Neuronal stem cell (in vitro differentiated cells): ENCODE measurements at places on chromosomes 7 and 10.

- no peak overlapping the region for H3K4me3 ChIP-seq
- no peaks in the 10 kb centered on the region for H3K27me3 ChIP-seq
- H3K4me1 ChIP-seq = no peaks in the 10 kb centered on the region
- no peak for DNase-seq
Observed at GRCh38 chr10:96998329-96998888, 166.3 kb downstream of the LCOR start.

DNA sequence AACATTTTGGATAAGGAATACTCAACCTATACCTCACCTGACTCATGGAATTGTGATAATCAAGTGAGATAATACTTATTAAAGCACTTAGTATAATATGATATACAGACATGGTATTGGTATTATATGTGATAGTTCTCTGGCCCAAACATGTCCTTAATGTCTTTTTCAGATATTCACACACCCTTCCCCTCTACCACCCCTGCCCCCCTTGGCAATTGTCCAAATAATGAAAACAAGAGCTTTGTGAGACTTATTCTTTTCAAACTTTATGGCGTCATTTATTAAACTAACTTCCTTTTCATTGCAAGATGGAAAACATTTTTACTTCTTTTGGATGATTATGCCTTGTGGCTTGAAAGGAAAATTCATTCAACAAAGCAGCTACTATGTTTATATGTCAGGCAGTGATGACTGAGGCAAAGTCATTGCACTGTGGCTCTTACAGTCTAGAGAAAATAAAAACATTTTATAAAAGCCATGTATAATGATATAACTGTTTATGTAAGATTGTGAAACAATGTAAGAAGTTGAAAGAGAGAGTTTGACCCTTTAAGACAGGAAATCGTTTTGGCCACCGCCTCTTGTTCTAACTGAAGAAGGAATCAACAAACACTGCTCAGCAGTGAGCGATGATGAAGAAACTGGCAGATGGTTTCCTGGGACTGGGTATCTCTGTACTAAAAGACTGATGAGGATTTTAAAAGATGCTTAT lies 27.4 kb downstream of the MINPP1 start:
- no peak overlapping the region for H3K4me3 ChIP-seq
- H3K36me3 ChIP-seq = peaks cover 36% of the 10 kb centered on the region
- no peaks in the 10 kb centered on the region for H3K4me1 ChIP-seq
- no peaks in the 10 kb centered on the region for H3K27me3 ChIP-seq

DNA sequence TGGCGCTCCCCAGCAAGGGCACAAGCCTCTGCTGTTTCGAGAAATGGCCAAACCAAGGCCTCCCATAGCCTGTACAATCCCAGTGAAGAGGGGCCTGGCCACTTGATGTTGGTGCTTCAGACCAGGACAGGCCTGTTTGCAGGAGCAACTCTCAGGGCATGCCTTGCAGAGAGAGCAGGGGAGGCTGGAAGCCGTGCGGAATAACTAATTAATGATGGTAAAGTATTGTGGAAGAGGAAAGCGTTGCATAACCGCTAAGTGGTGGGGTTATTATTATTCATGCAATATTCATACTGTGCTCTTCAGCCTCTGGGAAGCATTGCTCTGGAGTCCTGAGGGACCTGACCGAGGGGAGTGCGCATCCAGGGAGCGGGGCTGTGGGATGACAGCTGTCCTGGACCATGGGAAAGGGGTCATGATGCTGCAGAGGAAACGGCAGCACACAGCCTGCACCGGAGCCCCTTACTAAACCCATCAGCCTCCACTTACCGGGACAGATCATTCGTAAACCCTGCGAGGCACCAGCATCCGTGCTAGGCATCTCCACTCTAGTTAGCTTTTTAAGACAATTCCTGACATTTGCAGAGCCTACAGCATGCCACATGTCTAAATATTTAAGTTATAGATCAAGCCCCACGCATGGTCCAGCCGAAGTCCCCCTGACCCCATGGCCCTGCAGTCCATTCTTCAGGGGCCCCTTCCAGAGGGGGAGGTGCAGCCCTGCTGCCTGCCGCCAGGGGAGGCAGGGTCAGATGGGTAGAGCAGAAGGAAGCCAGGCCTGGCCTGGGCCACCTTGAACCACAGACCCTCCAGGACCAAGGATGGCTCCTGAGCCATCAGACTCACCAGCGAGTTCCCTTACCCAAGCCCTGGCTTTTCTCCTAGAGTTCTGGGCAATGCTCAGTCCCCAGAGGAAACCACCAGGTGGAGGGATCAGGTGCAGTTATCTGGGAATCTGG lies 11.6 kb downstream of the TMEM273 start:
- H3K27ac ChIP-seq = no peak overlapping the region
- H3K27me3 ChIP-seq = no peaks in the 10 kb centered on the region
- H3K36me3 ChIP-seq = no peaks in the 10 kb centered on the region
- DNase-seq = no peak
- peaks cover 4% of the 10 kb centered on the region for H3K4me1 ChIP-seq

DNA sequence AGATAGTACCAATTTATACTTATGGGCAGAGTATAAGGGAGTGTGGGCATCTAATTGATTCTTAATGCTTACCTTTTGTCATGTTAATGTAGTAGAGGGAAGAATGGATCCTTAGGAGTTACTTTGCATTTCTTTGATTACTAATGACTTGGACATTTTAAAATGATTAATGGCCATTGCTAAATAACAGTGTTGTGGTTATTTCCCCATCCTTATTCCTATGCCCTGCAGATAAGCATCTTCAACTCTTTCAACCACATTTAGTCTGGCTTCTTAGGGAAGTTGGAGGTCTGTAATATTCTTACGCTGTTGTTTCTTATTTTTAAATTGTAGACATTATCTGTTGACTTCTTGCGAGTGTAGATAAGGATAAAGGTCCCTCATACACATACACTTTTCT lies 37.2 kb downstream of the KAT6B start:
- no peak overlapping the region for H3K27ac ChIP-seq
- H3K4me3 ChIP-seq = no peak overlapping the region
- no peaks in the 10 kb centered on the region for H3K27me3 ChIP-seq

GRCh38 chr7:72310301-72310700 lies 101.8 kb downstream of the CALN1 start:
- no peaks in the 10 kb centered on the region for H3K4me1 ChIP-seq
- H3K27ac ChIP-seq = no peak overlapping the region
- no peak for DNase-seq
- no peak overlapping the region for H3K4me3 ChIP-seq

- peaks cover 15% of the 10 kb centered on the region for H3K4me1 ChIP-seq
- no peak overlapping the region for H3K27ac ChIP-seq
- no peaks in the 10 kb centered on the region for H3K36me3 ChIP-seq
- H3K4me3 ChIP-seq = no peak overlapping the region
- H3K27me3 ChIP-seq = no peaks in the 10 kb centered on the region
Observed at GRCh38 chr7:37390114-37390513, 58.5 kb downstream of the ELMO1 start.

- H3K27ac ChIP-seq = no peak overlapping the region
- no peak for DNase-seq
- H3K36me3 ChIP-seq = no peaks in the 10 kb centered on the region
- no peaks in the 10 kb centered on the region for H3K4me1 ChIP-seq
Observed at GRCh38 chr10:108050626-108051025, 886.1 kb upstream of the SORCS1 start.

DNA sequence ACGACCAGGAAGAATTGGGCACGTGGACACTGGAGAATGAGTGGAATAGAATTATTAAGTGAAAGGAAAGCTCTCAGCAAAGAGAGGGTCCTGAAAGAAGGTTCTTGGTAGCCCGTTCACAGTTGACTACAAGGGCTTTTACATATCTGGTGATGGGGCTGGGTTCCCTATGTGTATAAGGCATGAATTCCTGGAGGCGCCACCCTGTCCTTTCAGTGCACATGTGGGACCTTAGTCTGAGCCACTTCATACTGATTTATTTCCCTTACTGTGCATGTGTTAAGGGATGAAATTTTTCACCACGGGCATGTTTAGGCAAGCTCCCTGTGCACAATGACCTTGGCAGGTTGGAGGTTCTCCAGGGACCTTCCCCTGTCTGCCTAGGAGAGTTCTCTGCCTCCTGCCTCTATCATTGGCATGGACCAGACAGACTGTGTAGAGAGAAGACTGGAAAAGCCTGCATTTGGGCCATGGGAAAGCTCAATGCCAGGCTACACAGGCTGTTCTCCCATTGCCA lies 145.9 kb upstream of the ITGB1 start:
- H3K4me1 ChIP-seq = peaks cover 3% of the 10 kb centered on the region
- H3K4me3 ChIP-seq = no peak overlapping the region
- no peak for DNase-seq
- peaks cover 2% of the 10 kb centered on the region for H3K27me3 ChIP-seq
- no peak overlapping the region for H3K27ac ChIP-seq

GRCh38 chr7:6578114-6579084 lies 1.1 kb downstream of the ZDHHC4 start:
- H3K27ac ChIP-seq = no peak overlapping the region
- DNase-seq = no peak
- peaks cover 30% of the 10 kb centered on the region for H3K36me3 ChIP-seq
- no peak overlapping the region for H3K4me3 ChIP-seq
- no peaks in the 10 kb centered on the region for H3K27me3 ChIP-seq

GRCh38 chr7:118648002-118648401 lies 423.5 kb downstream of the ANKRD7 start:
- no peaks in the 10 kb centered on the region for H3K36me3 ChIP-seq
- H3K27ac ChIP-seq = no peak overlapping the region
- DNase-seq = no peak
- H3K4me1 ChIP-seq = no peaks in the 10 kb centered on the region
